Activated CD4-positive, alpha-beta T cell treated with anti-CD3 and anti-CD28 coated beads, Interleukin-2, amount 10 ng/mL, durations not matched to agents 24 days and 14 days (primary cell): ENCODE measurements at places on chromosomes 6 and 20.

GRCh38 chr6:111469543-111469942, 13.5 kb downstream of the REV3L start:
- DNase-seq: no peak
- no peak overlapping the region for H3K4me3 ChIP-seq
- no peak overlapping the region for H3K27ac ChIP-seq
- H3K27me3 ChIP-seq: no peaks in the 10 kb centered on the region

GRCh38 chr6:167898673-167899311, 72.1 kb downstream of the AFDN start:
- DNase-seq: no peak
- no peaks in the 10 kb centered on the region for H3K36me3 ChIP-seq
- H3K27ac ChIP-seq: no peak overlapping the region

DNA sequence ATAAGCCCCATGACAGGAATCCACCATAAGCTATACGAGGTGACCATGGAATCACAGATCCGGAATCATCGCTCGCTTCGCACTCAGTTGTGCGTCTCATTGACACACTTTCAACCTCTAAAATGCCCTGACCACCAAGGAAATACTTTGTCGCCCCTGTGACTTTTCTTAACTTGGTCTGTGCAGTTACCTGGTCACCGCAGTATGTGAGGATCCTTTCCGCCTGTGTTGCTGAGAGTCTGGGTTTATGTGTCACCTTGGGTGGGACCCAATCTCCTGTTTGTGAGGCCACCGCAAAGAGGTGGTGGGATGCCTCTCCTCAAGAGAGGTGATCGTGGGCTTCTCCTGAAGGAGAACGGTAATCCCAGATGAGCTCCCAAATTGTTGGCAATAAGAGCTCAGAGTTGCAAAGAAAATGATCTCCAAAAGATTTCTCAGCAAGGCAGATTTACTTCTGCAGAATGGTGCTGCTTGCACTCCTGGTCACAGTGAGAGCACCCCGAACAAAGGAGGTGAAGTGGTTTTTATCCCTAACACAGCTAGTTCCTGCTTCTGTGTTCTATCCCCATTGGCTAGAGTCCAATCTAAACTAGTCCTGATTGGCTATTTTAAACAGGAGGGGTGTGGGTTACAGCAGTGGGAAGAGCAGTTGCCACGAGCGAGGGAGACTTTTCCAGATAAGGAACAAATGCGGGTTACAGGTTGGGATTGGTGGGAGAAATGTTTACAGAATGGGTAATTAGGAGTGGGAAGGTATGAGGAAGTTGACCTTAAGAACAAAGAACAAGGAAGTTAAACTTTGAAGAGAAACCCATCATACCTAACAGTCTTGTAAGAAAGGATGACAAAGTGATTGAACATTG, 9.1 kb upstream of the ZNFX1 start:
- no peaks in the 10 kb centered on the region for H3K27me3 ChIP-seq
- DNase-seq: no peak
- H3K36me3 ChIP-seq: peaks cover 98% of the 10 kb centered on the region

- H3K36me3 ChIP-seq: no peaks in the 10 kb centered on the region
- no peaks in the 10 kb centered on the region for H3K27me3 ChIP-seq
- H3K4me3 ChIP-seq: no peak overlapping the region
- no peaks in the 10 kb centered on the region for H3K4me1 ChIP-seq
- no peak overlapping the region for H3K27ac ChIP-seq
These were observed 563.1 kb upstream of the JARID2 start for GRCh38 chr6:14682812-14683211.

DNA sequence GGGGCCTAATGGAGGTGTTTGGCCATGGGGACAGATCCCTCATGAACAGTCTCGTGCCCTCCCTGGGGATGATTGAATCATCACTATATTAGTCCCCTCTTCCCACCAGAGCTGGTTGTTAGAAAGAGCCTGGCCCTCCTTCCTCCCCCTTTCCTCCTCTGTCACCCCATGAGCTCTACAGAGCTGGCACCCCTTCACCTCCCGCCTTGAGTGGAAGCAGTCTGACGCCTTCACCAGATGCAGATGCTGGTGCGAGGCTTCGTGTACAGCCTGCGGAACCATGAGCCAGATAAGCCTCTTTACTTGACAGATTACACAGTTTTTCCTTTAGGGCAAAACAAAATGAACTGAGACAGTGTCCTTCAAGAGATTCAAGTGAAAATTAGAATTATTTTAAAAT, 74.4 kb upstream of the RIPOR2 start:
- peaks cover 57% of the 10 kb centered on the region for H3K4me1 ChIP-seq
- peaks cover 2% of the 10 kb centered on the region for H3K36me3 ChIP-seq
- H3K27ac ChIP-seq: peak overlapping the region; percentile 56
- peak; percentile 59 for DNase-seq
- peak overlapping the region; percentile 42 for H3K4me3 ChIP-seq

DNA sequence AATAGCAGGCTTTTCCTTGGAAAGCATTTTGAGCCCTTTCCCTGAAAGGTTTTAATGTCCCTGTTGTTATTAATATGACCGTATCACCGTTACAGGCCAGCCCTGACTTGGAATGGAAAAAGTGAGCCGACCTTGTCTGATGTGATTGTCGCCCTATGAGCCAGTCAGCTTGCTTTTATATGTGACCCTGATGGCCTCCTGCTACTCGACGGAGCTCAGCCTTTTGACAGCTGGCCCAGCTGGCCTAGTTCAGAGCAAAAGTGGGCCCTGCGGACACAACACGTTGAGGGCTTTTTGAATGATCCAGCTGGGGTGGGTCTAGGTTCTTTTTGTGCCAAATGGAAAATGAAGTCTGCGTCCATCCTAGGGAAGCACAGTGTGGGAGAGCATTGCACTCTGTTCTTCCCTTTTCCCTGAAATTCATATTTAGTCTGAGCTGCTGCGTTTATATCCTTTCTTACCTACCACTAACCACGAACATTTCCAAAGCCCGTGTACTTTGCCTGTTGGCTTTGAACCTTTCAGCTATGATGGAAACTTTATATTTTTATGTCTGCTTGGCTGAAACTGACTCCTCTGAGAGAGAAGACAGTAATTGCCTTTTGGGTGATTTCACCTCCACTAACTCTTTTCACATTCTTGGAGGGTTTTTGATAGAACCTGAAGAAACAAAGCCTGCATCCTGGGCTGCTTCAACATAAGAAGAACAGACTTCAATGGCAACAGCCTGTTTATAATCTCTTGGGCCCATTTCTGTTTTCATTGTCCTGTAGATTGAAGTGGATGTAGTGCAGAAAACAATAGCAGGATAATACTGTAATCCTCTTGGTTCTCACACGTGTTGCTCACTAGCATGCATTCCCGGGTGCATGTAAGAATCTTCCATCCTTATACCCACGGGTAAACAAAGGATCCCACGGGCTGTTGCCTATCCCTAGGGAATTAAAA, 121.8 kb upstream of the HDGFL1 start:
- H3K36me3 ChIP-seq: no peaks in the 10 kb centered on the region
- no peak overlapping the region for H3K4me3 ChIP-seq
- no peaks in the 10 kb centered on the region for H3K27me3 ChIP-seq
- H3K27ac ChIP-seq: no peak overlapping the region
- no peaks in the 10 kb centered on the region for H3K4me1 ChIP-seq

DNA sequence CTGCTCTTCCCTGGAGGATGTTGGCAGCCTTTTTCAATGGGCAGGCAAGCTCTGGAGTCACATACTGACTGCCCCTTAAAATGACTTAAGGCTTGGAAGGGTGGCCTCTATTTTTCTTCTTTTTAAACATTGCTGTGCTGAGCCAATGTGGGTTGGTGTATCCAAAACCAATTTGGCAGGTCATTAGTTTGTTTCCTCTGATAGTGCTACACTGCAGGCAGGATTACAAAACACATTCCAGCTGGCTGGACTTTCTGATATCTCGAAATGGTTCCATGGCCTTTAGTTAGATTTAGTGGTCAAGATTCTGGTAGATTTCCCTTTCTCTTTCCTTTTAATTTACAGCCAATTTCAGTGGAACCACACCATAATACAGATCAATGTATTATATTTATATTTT, 28.1 kb upstream of the BMP2 start:
- H3K4me3 ChIP-seq: no peak overlapping the region
- H3K4me1 ChIP-seq: no peaks in the 10 kb centered on the region
- DNase-seq: no peak
- no peak overlapping the region for H3K27ac ChIP-seq
- H3K36me3 ChIP-seq: no peaks in the 10 kb centered on the region

DNA sequence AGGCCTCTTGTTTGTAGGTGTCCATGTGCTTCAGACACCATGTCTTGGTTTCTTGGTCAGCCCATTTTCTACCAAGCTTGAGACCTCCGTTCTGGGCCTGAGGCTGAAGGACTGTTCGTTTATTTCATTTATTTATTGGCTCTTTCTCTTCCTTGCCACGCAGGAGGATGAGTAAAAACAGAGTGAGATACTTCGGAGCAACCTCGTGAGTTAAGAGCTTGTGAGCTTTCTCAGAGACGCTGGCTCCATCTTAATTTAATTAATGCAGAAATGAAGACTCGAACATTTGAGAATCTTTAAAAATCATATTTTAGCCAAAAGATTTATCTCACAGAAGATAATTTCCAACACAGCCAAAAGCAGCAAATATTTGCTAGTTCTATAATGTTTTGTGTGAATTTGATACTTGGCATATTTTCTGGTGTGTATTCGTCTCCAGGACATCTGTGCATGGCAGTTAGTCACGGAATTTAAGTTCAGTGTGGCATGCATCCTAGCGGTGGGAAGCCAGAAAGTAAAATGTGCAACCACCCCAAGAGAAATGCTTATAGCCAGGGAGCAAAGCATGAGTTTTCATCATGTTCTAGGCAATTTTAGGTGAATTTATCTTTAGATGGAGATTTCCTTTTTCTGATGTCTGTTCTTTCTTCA, 76.0 kb downstream of the THBS2 start:
- H3K36me3 ChIP-seq: no peaks in the 10 kb centered on the region
- H3K4me3 ChIP-seq: no peak overlapping the region
- H3K27ac ChIP-seq: no peak overlapping the region

DNA sequence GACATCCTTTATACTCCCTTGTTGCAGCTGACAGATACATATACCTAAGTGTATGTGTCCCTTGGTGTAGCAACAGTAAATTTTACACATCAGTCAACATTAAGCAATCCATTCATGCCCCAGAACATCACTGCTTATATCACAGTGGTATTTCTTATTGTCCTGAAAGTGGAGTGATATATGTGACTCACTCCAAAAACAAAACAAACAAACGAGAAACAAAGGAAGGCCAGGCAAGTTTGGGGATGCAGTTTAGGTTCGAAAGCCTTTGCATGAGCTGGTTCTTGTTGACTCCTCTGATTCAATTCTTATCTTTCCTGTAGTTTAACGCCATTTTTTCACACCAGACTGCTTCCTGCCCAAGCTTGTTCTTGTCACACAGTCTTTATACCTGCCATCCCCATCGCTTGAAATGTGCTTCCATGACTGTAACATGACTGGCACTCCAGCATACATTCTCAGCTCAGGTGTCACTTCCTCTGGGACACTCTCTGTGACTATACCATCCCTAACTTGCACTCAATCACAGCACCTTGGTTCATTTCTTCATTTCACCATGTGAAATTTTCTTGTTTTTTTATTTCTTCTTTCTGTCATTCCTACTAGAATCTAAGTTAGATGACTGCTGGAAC, 125.0 kb upstream of the TSHZ2 start:
- H3K36me3 ChIP-seq: no peaks in the 10 kb centered on the region
- no peak for DNase-seq
- no peaks in the 10 kb centered on the region for H3K4me1 ChIP-seq
- no peaks in the 10 kb centered on the region for H3K27me3 ChIP-seq
- no peak overlapping the region for H3K27ac ChIP-seq
- no peak overlapping the region for H3K4me3 ChIP-seq

DNA sequence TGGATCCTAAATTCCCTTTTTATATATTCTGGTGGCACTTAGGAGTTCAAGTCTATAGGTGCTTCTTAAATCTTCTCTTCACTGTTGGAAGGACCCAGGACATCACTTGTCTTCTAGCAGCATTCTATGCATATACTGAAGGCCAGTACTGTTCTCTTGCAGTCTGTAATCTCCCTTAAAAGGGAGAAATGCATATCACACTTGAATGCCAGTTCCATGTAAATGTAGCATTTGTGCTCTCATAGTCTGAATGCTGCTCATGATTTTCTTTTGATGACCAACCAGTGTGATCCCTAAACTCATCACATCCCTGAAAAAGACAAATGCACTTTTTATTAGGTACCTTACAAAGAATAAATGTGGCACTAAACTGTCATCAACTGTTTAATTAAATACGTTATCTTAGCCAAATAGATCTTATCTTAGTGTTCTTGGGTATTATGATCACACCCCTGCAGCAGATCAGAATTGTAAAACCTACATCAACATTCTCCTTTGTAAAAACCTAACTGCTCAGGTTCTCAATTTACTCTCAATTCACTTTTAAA, 176.1 kb downstream of the EPHA7 start:
- H3K36me3 ChIP-seq: no peaks in the 10 kb centered on the region
- no peak for DNase-seq
- no peak overlapping the region for H3K27ac ChIP-seq
- no peak overlapping the region for H3K4me3 ChIP-seq
- H3K27me3 ChIP-seq: no peaks in the 10 kb centered on the region

DNA sequence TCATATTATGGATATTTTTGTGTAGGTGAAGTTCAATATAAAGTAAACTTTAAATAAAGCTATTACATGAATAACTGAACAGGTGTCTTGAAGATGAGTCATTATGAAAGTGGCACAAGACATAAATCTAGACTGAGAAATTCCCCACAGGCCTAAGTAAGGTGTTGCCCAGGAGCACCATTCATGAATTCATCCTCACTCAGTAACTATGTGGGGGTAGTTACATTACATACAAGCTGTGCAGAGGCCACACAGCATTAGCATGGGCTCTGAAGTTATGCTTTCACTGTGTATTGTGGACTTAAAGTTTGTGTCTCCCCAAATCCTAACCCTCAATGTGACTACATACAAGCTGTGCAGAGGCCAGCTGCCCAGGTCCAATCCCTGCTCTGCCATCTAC, 65.9 kb downstream of the BCAS1 start:
- DNase-seq: no peak
- H3K27ac ChIP-seq: no peak overlapping the region

DNA sequence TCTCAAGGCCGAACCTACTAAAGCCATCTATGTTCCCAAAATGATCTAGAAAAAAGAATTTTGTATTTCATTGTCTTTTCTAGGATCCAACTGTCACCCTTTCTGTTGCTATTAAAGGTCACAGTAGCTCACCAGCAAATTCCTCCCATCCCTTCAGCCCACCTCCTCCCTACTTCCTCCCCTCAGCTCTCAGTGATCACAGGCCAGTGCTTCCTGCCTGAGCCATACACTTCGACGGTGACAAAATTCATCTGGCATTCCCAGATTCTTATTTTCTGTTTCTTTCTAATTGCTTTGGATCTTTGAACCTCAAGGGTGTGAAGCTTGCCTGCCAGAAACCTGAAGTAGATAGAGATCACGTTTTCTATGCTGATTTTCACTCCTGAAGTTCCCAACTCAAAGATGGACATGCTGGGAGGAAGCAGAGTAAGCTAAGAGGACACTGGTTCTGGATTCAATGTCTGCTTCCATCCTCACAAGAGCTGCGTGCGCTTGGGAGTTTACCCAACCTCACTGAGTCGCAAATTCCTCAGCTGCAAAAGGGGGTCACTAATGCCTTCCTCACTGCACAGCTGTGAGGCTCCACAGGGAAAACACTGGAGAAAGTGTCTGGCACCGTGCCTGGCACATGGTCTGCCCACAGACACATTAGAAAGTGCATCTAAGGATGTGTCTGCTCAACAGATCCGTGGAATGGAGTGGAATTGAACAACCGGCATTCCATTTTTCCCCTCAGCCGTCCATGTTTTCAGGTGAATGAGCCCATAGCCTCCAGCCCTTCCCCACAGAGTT, 34.5 kb downstream of the MDGA1 start:
- peaks cover 15% of the 10 kb centered on the region for H3K36me3 ChIP-seq
- no peak overlapping the region for H3K27ac ChIP-seq
- H3K4me1 ChIP-seq: peaks cover 4% of the 10 kb centered on the region
- H3K4me3 ChIP-seq: no peak overlapping the region
